ENCODE measurements at places on chromosomes 12 and 14.

- DNase-seq, result no peak
Observed at GRCh38 chr14:84420221-84420620, 1109.7 kb upstream of the FLRT2 start.

DNA sequence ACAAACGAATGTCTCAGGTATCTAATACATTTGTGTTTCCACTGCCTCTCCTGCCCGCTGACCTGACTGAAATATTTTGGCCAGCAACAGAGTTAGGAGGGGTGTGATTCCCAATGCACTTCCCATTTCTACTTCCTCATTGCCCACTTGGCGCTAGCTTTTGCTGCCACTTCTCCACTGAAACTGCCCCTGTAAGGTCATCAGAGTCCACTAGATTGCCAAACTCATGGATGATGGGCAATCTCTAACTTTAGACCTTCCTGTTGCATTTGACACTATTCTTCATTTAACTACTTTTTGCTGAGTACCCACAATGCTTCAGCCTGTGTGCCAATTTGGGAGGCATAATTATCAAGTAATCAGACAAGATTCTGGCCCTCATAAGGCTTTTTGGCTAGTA lies 40.8 kb downstream of the GPR65 start:
- DNase-seq, result no peak

- no peak for DNase-seq
Observed at GRCh38 chr14:59150990-59151389, 37.5 kb upstream of the DAAM1 start.

DNA sequence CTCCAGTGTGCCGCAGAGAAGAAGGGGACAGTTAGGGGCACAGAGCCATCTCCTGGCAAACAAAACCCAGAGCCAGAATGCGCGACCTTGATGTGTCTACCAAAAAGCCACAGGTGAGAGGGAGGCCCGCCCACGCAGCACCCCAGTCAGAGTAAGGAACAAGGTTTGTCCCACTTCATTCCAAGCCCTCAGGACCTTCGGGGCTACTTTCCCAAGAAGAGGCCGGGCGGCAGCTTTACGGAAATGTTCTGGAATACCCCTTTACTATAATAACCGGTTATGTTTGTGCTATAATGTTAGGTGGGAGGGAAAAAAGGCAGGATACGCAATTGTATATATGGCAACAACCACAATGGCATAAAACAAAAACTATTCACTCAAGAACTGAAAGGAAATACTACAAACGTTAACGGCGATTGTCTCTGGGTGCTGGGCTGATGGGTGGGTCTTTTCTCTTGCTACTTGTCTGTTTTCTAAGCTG lies 12.3 kb downstream of the CCDC88C start:
- DNase-seq, result no peak

- no peak for DNase-seq
Observed at GRCh38 chr12:576615-577110, 86.6 kb downstream of the NINJ2 start.

- peak; percentile 55 for DNase-seq
Observed at GRCh38 chr12:124453419-124454351, 113.7 kb downstream of the NCOR2 start.

DNA sequence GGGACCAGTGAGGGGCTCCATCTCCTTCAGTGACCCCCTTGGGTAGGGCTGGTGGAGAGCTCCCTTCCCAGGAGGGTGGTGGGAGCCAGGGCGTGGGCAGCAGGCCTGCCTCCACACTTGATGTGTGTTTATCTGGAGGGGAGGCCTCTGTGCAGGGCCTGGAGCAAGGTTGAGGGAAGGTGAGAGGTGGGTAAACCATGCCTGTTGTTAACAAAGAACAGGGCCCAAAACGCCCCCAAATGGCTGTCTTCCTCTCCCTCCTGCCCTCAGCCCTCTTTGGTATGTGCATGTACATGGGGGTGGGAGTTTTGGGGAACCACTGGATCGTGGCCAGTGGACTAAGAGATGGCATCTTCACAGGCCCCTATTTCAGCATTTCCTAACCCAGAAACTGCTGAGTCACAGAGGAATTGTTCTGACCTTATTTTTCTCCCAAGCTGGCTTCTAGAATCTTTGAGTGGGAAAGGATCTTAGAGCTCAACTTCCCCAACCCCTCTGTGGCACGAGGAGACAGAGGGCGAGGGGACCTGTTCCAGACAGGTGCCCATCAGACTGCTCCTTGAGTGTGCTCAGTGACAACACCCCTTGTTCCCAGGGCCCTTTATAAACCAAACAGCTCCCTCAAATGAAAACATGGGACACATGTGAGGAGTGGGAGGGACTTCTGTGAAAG lies 3.6 kb downstream of the SLC48A1 start:
- peak; percentile 47 for DNase-seq

- no peak for DNase-seq
Observed at GRCh38 chr12:66240096-66240820, 51.2 kb downstream of the IRAK3 start.

- no peak for DNase-seq
Observed at GRCh38 chr14:100448376-100448775, 125.2 kb downstream of the SLC25A47 start.

GRCh38 chr12:116455540-116456329 lies 103.4 kb upstream of the MAP1LC3B2 start:
- peak; percentile 96 for DNase-seq

DNA sequence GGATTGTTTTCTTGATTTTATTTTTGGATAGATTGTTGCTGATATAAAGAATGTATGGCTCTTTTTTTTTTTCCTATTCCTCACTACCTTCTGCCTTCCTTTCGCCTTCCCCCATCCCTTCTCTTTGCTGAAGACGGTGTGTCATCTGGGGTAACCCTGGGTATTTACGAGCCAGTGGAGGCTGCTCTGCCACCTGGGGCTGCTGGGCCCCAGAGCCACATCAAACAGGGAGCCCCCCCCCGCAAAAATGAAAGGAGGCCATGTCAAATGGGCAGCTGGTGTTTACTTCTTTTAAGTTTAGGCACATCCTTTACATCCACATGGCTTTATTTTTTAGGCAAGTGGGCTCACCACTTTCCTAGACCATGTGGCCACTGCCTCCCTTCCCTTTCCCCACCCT lies 25.4 kb downstream of the CHST11 start:
- no peak for DNase-seq

GRCh38 chr14:89620436-89620835 lies 203.4 kb upstream of the FOXN3 start:
- no peak for DNase-seq
